ENCODE measurements at places on chromosomes 6 and 20.

GRCh38 chr6:117280922-117281321 lies 15.6 kb downstream of the VGLL2 start:
- no peak for DNase-seq

DNA sequence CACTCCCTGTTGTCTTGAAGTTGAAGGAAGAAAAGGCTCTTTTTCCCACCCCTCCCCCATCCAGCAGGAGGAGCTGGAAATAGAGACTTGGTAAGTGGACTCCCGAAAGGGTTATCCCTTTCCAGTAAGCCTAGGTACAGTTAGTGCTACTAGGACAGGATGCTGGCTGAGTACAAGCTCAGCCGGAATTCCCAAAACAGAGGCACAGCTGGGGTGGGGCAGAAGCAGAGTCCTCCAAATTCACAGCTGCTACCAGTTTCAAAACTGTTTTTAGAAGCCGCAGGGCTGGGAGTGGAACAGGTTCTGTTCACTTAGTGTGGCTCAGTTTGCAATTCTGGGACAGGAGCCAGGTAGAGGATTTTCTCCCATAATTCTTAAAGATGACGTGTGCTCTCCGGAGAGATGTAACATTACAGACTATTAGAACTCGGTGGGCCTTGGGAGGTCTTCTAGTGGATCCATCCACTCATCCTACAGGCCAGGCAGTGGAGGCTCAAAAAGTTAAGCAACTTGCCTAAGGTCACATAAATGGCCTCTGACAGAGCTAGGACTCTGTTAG lies 19.0 kb upstream of the UTRN start:
- DNase-seq, result no peak

GRCh38 chr20:53926428-53927028 lies 143.9 kb downstream of the BCAS1 start:
- peak; percentile 99 for DNase-seq

DNA sequence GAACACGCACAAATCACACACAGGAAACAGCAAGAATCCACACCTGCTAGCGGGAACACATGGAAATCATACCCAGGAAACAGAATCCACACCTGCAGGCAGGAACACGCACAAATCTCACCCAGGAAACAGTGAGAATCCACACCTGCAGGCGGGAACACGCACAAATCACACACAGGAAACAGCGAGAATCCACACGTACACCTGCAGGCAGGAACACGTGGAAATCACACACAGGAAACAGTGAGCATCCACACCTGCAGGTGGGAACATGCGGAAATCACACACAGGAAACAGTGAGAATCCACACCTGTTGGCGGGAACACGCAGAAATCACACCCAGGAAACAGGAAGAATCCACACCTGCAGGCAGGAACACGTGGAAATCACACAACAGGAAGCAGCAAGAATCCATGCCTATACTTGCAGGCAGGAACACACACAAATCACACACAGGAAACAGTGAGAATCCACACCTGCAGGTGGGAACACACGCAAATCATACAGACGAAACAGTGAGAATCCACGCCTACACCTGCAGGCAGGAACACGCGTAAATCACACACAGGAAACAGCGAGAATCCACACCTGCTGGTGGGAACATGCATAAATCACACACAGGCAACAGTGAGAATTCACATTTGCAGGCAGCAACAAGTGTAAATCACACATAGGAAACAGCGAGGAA lies 108.6 kb downstream of the DLL1 start:
- no peak for DNase-seq

DNA sequence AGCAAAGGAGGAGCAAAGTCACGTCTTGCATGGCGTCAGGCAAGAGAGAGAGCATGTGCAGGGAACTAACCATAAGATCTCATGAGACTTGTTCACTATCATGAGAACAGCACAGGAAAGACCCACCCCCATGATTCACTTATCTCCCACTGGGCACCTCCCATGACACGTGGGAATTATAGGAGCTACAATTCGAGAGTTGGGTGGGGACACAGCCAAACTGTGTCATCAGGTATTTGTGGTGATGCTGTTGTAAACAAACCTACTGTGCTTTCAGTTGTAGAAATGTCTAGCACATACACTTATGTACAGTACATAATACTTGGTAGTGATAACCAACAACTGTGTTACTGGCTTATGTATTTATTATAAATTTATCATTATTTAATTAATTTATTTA lies 128.3 kb downstream of the UTRN start:
- no peak for DNase-seq

- DNase-seq, result no peak
These were observed 431.9 kb upstream of the RGS17 start for GRCh38 chr6:153563001-153563400.

GRCh38 chr6:88381289-88381642 lies 215.1 kb upstream of the CNR1 start:
- DNase-seq, result no peak

DNA sequence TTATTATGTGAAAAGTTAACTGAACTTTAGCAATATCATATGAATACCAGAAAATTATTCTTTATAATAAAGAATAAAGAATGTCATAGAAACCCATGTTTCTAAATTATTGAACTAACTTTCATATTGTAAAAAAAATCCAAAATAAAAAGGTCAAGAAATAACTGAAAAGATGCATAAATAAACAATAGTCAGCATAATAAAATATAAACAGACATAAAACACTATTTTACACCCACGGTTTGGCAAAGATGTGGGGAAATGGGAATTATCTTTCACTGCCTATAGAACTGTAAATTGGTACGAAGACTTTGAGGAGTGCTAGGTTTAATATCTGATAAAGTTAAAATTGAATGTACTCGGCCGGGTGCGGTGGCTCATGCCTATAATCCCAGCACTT lies 34.7 kb upstream of the CTAGE9 start:
- no peak for DNase-seq

- no peak for DNase-seq
These were observed 724.5 kb downstream of the GRIK2 start for GRCh38 chr6:102118034-102118433.

GRCh38 chr6:113699239-113699638 lies 157.9 kb upstream of the MARCKS start:
- no peak for DNase-seq

DNA sequence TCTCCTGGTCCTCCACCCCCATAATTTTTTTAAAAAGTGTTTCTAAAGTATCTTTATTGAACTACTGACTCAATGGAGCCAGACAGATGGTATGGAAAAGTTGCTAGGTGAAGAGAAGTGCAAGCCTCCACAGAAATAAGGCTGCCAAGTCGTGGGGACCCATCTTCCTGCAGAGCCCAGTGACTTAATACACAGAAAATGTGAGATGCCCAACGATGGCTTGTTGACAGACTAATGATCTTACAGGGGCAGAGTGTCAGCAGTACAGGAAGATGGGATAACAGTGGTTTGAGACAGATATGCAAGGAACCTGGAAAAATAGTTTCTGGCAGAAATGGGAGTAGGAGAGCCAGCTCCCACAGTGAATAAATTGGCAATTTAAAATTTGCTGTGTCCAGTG lies 43.3 kb downstream of the FYN start:
- DNase-seq, result no peak

- DNase-seq, result peak; percentile 55
These were observed 919.0 kb downstream of the KIF16B start for GRCh38 chr20:15654208-15654649.

DNA sequence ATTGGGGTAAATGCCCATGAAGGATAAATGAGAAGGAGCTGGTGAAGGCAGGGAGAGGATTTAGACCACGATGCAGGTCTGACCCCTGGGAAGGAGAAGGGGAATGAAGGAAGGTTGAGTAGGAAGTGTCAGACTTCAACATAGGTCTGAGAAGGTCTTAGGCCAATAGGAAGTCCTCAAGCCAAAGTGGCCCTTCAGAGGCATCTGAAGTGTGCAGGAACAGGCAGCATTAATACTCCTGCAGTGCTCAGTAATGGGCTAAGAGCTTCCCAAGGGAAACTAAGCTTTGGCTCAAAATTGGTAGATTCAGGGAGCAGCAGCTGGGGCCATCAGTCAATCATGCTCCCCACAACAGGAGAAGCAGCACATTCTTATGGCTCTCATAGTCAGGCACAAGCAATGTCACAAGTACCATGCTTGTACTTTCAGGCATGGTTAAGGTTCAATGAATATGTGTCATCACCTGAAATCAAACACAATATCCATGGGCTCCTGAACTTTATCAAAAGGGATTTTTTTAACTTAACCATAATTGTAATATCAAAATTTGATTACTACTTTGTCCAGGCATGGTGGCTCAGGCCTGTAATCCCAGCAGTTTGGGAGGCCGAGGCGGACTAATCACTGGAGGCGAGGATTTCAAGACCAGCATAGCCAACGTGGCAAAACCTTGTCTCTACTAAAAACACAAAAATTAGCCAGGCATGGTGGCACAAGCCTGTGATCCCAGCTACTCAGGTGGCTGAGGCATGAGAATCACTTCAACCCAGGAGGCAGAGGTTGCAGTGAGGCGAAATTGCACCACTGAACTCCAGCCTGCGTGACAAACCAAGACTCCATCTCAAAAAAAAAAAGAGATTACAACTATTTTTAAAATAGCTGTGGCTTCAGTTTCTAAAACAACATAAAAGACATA lies 9.9 kb downstream of the RALGAPA2 start:
- DNase-seq, result no peak

DNA sequence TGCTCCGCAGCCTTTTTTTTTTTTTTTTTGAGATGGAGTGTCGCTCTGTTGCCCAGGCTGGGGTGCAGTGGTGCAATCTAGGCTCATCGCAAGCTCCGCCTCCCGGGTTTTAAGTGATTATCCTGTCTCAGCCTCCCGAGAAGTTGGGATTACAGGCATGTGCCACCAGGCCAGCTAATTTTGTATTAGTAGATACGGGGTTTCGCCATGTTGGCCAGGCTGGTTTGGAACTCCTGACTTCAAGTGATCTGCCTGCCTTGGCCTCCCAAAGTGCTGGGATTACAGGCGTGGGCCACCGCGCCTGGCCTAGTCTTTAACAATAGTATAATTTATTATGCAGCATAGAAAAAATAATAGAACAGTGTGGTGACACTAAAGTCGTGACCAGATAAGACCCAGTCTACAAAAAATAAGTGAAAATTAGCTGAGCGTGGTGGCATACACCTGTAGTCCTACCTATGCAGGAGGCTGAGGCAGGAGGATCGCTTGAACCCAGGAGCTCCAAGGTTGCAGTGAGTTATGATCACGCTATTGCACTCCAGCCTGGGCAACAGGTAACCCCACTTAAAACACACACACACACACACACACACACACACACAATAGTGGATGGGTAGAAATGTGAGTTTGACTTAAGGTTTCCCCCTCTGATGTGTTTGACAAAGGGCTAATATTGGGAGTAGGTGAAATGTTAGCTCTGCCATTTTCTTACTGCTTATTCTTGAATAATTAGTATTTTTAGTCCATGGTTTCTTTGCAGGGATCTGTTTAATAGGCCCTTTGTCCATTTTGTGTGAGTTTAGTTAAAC lies 6.5 kb downstream of the PIM1 start:
- no peak for DNase-seq

GRCh38 chr6:90168693-90169131 lies 127.9 kb downstream of the BACH2 start:
- DNase-seq, result peak; percentile 79

DNA sequence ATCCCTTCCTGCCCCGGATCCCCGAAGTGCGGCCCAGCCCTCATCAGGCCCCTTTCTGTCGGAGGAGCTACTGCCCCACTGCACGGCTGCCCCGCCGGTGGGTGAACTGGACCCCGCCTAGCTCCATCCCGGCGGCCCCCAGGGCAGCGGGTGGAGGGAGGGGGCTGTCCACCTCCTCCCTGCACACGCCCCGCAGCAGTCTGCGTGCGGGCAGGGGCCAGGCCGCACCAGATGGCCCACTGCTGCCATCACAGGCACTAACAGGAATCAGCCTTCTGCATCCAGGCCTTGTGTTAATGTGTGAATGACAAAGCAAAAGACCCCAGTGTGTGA lies 54.9 kb upstream of the UNC93A start:
- DNase-seq, result no peak

DNA sequence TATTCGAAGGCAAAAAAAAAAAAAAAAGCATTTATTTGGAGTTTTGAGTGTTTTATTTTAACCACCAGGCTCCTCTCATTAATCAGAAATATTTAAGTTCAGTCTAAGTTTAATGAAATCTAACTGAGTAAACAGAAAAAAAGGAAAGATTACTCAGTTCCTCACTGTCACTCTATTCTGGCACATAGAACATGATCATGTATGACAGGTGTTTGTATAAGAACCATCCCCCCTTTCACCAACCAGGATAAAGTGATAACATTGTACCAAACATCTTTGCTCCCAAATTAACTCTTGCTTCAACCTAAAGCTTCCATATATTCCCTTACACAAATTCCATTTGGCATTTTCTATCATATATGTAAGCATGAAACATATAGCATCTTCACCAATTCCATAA lies 176.2 kb upstream of the HSF2 start:
- no peak for DNase-seq

DNA sequence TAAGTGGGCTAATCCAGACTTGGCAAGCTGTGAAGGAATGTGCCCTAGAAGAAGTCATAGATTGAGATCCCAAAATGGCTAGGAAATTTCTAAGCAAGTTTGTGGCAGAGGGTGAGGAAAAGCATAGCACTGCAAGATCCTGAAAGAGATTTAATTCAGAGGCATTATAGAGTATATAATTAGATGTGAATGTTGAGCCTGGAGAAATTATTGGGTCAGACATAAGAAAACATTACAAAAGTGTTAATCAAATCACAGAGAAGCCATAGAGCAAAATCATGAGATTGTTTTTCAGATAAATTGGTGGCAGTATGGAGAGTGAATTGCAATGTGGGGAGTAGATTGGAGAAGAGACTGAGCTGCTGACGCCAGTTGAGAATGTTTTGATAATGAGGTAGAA lies 90.0 kb downstream of the CD2AP start:
- no peak for DNase-seq

DNA sequence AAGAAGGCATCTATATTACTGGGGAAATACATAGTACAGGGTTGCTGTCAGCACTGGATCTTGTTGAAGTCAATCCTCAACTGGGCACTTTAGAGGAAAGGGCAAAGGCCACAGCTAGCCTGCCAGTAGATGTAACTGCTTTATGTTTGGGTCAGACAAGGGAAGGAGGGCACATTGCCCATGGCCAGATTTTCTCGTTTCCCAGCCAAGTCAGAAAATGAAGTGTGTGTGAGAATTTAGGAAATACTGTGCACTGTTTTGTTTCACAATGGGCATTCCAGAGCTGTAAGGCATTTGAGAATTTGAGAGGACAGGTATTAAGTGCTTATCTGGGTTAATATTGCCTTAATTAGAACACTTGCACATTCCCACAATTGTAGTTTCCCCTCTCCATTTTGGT lies 183.9 kb upstream of the MCHR2 start:
- DNase-seq, result no peak
